ENCODE measurements at places on chromosomes 6 and 20.

DNA sequence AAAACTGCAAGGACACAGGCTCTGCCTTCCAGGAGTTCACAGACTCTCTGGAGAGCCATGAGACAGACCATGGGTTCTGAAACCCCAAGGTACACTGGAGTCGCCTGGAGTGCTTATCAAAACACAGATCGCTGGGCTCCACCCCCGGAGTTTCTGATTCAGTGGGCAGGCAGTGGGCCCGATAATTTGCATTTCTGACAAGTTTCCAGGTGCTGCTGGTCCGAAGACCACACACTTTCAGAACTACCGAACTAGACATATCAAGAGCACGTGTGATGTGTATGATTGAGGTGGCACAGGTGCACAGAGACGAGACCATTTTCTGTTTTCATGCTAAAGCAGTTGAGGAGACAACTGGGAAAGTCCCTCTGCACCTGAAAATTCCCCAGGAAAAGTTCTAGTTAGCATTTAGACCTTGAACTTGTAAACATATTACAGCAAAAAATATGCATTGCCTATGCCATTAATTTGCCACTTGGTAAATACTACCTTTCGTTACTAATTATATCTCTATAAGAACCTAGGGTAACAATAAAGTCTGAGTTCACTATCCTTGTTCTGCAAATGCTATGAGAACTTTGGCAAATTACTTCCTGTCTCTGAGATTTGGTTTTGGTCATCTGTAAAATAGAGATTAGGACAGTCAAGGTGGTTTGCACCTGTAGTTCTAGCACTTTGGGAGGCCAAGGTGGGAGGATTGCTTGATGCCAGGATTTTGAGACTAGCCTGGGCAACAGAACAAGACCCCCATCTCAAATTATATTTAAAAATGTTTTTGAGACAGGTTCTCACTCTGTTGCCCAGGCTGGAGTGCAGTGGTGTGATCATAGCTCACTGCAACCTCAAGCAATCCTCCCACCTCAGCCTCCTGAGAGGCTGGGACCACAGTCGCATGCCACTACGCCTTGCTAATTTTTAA lies 14.3 kb upstream of the PIM1 start:
- no peak for DNase-seq

DNA sequence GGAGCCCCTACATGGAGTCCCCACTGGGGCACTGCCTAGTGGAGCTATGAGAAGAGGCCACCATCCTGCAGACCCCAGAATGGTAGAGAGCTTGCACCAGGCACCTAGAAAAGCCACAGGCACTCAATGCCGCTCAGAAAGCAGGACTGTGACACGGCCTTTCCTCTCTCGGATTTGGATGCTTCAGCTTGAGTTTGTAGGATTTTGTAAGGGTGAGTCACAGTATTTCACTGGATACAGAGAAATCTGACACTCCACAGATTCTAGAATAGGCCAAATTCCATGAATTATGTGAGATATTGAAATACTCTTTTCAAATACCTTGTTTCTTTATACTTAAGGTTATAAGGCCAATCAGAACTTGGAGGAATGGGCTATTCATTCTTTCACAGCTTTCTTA lies 424.5 kb downstream of the HTR1B start:
- DNase-seq: no peak

DNA sequence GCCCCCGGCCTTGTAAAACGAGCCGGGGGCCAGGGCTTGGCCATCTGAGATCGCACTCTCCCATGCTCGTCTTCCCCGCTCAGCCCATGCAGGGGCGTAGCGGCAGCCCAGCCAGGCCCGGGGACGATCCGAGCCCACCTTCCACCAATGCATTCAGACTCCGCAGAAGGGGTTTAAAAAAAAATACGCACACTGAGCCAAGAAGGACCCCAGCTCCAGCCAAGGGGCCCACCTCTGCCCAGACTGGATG lies 320 bp downstream of the GSTA4 start:
- DNase-seq: no peak

- no peak for DNase-seq
Measured at GRCh38 chr6:43804550-43805223, 34.7 kb downstream of the VEGFA start.

DNA sequence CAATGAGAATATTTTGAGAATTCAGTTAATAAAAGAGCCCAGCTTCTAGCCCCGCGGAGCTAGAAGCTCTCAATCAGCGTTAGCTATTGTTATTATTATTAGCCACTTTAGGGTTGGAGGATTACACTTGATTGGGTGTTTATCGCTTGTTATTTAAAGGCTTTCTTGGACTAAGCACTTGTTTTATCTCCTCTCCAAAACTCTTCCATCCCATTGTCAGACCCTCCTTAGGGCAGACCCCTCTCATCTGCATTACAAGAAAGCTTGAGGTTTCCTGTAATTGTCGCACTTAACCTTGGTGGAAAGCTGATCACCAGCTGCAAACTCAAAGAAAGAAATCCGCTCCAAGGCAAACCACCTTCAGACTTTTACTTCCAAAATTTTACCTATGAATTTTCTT lies 4.8 kb downstream of the DPPA5 start:
- no peak for DNase-seq

DNA sequence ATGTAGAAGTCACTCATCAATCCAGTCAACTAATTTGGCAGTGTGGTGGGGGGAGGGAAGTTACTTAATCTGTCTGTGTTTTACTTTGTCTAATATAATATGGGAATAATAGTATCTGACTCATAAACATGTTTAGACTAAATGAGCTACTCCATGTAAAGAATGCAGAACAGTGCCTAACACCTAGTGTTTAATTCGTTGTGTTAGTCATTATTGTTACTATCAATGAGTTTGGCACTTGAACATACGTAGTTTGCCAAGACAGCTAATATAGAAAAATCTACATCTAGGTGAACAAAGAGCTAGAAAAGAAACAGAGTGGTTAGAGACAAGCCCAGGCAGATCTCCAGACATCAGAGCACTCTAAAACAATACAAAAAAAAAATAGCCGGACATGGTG lies 49.1 kb downstream of the IRAK1BP1 start:
- DNase-seq: no peak

DNA sequence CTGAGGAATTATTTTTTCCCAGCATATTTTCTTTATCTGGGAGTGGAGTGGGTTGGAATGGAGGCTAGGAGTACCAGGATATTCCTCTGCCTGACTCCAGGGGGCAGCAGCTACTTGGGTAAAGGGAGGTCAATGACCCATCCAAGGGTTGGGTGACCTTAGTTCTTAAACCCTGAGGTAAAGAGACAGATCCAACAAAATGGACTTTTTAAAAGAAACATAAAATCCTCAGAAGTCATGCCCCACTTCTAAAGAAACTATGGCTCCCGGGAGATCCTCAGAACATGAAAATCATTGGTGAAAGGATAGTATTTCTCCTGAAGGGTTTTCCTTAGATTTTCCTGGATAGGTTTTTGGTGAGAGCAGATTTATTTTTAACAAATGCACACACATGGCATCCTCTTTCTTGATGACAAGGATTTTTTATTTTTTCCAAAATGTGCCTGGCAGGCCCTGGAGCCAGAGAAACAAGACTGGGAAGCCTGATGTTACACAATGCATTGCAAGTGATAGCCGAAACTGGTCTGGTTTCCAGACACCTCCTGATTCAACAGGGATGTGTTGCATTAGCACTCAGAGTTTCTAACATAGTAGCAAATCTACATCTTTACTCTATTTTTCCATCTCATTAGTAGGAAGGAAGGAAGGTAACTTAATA lies 240.9 kb upstream of the BTBD3 start:
- peak; percentile 12 for DNase-seq

All from muscle of back (tissue), 13 donors.